ENCODE measurements at places on chromosomes 16 and 17.

- no peak for DNase-seq
Measured at GRCh38 chr17:82198092-82198491, 14.6 kb downstream of the CCDC57 start.

GRCh38 chr16:85365120-85365519 is 248.0 kb upstream of the GSE1 start:
- no peak for DNase-seq

DNA sequence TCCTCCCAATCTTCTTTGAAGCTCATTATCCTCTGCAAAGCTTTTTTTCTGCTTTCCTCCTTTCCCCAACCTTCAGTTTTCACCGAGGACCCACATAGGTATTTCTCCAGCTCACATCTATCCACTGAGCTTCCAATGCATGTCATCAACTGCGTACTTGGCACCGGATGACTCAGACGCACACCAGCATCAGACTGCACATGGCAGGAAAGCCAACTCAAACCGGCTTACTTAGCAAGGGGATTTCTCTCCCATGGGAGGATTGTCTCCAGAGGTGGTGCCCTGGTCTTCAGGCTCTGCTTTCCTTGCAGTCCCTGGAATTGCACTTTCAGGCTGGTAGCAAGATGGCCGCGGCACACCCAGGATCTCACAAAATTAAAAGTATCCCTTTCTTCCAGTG is 1.7 kb upstream of the AKTIP start:
- DNase-seq = peak; percentile 78

DNA sequence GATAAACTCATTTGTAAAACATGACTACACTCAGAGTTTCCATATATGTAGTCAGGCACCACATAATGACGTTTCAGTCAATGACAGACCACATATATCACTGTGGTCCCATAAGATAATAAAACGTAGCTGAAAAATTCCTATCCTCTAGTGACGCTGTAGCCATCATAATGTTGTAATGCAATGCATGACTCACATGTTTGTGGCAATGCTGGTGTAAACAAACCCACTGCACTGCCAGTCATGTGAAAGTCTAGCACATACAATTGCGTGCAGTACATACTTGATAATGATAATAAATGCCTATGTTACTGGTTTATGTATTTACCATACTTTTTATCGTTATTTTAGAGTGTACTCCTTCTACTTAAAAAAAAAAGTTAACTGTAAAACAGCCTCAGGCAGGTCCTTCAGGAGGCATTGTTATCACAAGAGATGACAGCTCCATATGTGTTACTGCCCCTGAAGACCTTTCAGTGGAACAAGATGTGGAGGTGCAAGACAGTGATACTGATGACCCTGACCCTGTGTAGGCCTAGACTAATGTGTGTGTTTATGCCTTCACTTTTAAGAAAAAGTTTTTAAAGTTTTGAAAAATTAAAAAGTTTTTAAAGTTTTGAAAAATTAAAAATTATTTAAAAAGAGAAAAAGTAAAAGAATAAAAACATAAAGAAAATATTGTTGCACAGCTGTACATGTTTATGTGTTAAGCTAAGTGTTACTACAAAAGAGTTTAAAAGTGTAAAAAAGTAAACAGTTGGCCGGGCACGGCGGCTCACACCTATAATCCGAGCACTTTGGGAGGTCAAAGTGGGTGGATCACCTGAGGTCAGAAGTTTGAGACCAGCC is 9.0 kb downstream of the STAT5B start:
- DNase-seq = no peak

- no peak for DNase-seq
Measured at GRCh38 chr16:85808926-85809325, 9.4 kb downstream of the COX4I1 start.

DNA sequence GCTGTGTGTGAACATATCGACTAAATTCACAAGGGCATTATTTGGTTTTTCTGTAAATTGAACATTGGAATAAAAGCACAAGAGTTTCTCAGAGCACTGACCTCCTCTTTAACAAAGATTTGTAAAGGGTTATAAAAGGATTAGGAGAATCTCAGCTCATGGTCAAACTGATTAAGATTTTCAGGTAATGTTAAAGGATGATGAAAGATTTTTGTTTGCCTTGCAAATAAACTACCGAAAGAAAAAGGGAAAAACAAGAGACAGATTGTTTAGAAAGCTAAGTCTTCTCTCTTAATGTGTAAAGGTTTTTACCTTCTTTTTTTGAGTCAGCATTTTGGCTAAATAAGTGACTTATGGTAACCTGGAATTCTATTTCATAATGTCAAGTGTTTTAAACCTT is 47.6 kb upstream of the MED9 start:
- DNase-seq = no peak

DNA sequence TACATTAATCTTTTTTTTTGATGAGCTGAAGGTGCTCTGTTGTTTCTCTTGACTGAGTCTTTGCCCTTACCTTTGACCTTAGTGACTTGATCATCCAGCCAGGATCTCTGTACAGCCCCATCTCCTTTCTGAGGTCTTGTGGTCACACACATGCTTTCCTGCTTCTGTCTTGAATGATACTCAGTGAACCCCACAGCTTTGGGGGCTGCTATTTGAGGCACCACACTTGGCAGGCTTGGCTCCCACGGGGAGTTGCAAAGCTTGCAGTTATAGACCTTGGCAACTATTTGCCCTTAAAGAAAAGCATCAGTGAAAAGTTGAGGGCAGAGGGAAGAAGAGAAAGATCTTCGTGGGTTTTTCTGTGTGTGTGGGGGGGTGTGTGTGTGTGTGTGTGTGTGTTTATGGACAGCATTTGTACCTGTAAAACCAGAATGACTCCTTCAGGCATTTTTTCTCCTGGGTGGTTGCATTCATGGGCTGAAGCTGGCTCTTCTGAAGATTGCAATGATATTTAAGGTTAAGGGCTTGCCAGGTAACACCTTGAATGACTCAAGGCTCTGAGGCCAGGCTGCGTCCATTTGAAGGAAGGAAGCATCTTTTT is 101.6 kb downstream of the MSI2 start:
- DNase-seq = peak; percentile 32

DNA sequence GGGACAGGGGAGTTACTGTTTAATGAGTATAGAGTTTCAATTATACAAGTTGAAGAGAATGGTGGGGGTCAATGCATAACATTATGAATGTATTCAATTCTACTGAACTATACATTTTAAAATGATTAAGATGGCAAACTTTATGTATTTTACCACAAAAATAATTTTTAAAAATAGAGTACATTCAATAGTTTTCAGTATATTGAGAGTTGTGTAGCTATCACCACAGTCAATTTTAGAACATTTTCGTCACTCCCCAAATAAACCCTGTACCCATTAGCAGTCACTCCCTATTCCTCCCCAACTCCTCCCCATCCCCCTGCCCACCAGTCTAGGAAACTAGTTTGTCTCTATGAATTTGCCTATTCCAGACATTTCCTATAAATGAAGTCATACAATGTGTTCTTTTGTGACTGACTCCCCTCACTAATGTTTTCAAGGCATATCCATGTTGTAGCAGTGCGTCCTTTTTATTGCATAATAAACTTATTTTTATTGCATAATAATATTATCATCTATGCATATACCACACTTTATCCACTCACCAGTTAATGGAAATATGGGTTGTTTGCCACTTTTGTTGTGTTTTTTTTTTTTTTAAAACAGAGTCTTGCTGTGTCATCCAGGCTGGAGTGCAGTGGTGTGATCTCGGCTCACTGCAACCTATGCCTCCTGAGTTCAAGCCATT is 52.5 kb upstream of the ERN1 start:
- no peak for DNase-seq
